NCI-H345 (cell line): ENCODE measurements at places on chromosomes 6 and 20.

- DNase-seq, result no peak
These were observed 51.6 kb upstream of the SNAP25 start for GRCh38 chr20:10167040-10167439.

- no peak for DNase-seq
These were observed 48.3 kb downstream of the ATXN1 start for GRCh38 chr6:16712931-16713484.

- DNase-seq, result no peak
These were observed 87.7 kb downstream of the HIVEP1 start for GRCh38 chr6:12099623-12100338.

GRCh38 chr6:149565527-149566409, at the start of gene GINM1:
Gene GINM1, plus strand, starts transcription at chr6:149566375. Its CDS starts 40 bp downstream, at chr6:149566415.
- peak; percentile 96 for DNase-seq

- no peak for DNase-seq
These were observed 51.6 kb downstream of the EYA2 start for GRCh38 chr20:46946181-46946624.

DNA sequence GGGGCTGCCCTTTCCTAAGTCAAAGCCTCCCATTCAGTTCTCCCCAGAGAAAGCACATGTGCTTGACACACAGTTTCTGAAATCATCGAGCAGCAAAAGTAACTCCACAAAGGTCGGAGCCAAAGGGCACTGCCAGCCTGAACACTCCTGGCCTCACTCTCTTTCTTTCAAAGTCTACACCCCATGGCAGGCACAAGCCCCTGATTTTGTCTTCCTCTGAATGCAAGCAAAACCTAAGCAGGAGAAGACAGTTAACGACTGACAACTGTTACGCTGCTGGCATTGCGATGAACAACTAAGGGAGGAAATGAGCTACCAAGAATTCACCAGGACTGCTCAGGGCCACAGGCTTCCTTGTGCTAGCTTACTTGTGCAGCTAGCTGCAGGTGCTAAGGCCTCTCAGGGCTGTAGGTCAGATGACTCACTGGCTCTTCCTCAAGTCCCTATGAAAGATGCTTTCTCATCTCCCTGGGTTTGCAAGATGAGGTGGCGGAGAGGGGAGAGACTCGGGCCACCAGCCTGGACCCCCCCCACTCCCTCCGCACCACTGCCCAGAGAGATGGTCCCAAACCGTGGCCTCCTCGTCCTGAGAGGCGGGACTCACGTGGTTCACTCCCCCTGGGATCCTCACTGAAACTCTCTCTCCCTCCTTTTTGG, 208.2 kb downstream of the DLL1 start:
- DNase-seq, result no peak

DNA sequence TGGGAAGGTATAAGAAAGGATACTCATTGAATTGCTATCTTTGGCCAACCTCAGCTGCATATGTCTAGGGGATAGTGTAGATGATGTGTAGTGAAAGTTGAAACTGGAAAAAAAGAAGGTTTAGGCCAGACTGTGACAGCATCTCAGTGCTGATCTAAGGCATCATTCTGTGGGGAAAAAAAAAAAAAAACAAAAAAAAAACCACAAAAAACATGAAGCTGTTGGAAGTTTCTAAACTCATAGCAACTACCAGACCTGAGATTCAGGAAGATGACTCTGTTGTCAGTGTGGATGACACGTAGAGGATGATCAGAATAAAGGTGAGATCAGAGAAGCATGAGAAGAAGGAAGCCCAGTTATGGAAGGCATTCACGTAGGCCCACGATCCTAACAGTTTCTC, 100.8 kb upstream of the CNKSR3 start:
- DNase-seq, result no peak

GRCh38 chr6:14280006-14280510, 162.5 kb downstream of the CD83 start:
- DNase-seq, result no peak

DNA sequence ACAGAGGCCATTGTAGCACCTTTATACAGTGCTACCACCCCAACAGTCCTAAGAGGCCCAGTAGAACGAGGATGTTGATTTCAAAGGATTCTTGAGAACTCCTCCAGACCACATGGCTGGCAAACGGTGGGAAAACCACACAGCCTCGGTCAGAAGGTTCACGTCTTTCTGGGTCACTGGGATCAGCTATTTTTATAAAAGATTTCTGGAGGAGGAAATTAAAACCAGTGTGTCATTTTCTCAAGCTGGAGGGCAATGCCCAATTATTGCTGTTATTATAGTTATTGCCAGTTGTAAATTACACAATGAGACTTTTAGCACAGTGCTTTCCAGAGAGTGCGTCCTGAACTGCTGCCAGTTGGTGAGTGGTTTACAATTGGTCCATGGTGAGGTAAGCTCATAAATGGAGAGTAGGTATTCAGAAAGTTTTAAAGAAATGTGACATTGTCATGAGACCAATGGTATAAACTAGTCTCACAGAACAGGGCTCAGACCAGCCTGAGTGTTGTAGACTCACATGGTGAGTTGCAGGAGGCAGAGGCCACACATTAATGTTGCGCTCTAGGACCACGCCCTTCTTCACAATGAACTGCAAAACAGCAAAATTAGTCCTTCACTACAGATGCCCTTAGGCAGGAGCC, 8.4 kb upstream of the PPP1R14C start:
- no peak for DNase-seq

DNA sequence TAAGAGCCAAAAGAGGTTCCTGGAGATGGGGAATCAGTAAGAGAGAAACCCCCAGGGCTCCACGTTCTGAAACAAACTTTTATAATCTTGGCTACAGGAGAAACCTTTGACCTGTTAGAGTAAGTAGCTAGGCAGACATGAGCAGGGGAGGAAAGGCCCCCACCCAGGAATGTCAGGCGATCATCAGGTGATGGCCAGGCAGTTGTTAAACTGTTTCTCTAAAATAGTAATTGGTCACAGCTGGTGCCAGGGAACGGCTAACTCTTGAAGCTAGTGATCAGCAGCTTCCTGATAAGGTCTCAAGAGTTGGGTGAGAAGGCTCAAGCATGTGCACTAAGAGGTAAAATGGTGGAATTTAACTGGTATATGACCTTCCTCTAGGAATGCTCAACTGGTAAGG, 263.8 kb downstream of the HDGFL1 start:
- no peak for DNase-seq

DNA sequence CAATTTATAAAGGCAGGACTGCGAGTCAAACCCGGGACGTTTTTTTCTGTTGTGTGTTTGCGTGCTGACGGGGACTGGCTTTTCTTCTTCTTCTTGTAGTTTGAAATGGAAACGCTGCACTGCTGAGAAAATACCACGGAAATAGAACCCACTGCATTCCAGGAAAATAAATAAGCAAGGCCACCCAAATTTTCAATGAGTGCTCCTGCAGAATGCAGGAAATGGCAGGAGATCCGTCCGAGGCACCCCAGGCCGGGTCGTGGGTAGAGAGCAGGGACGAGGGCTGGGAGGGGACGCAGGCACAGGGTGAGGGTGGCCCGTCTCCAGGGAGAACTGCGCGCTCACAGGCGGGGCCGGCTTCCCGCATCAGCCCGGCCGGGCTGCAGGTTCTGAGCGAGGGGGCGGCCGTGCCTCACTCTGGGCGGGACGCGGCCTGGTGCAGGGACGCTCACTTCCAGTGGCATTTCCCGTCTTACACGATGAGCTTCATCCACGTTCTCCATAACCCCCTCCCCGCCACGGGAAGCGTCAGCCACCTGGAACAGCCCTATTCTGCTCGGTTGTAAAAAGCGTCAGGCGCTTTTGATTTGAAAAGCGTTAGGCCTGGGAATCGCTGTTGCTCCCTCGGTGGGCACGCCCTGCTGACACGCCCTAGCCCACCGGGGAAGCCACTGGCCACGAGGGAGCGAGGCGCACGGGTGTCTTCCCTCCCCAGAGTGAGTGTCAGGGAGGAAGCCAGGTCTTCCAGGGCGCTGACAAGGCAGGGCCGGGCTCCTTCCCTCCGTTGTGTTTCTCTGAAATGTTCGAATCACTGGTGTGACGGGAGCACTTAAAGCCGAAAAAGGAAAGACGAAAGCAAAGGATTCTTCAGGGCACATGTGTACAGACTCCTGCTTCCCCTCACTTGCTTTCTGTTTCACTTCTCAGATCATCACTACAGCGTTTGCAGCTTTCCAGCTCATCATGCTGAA, 17.9 kb upstream of the EXOC2 start:
- peak; percentile 14 for DNase-seq

- DNase-seq, result no peak
These were observed 61.4 kb upstream of the TNFAIP3 start for GRCh38 chr6:137805622-137806021.

- DNase-seq, result no peak
These were observed 48.6 kb upstream of the SLC16A10 start for GRCh38 chr6:111038534-111039252.

DNA sequence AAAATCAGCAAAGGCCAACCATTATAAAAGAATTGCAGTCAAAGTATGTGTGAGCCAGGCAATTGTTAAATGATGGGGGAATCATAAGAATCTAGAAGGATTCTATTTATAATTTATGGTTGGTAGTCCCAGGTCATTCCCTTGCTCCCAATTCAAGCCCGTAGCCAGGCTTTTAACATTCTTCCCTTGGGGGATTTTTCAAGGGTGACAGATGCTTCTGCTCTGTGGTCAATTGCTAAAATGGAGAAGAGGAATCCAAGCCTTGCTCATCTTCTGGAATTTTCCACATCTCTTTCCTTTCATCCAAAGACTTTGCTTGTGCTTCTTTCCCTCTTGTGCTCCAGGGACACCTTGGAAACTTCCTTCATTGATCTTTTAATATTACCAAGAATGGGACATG, 18.0 kb upstream of the BCAS1 start:
- no peak for DNase-seq

DNA sequence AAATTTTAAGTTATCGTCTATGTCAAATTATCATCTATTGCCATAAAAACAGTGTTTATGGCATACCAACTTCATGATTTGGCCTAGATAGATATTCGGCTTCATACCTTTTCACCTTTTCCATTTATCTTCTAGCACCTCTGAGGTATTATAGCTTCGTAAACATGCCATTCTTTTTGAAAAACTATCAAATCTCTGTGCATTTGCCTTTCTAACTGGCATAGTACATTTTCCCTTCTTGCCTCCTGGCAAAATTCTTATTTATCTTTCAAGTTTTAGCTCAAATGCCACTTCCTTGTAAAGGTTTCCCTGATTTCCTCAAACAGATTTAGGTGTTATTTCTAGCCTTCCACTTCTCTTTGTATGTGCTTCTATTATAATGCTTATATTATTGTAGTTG, 7.0 kb upstream of the REV3L start:
- no peak for DNase-seq

GRCh38 chr20:47249913-47250312, 106.6 kb downstream of the ZMYND8 start:
- no peak for DNase-seq

DNA sequence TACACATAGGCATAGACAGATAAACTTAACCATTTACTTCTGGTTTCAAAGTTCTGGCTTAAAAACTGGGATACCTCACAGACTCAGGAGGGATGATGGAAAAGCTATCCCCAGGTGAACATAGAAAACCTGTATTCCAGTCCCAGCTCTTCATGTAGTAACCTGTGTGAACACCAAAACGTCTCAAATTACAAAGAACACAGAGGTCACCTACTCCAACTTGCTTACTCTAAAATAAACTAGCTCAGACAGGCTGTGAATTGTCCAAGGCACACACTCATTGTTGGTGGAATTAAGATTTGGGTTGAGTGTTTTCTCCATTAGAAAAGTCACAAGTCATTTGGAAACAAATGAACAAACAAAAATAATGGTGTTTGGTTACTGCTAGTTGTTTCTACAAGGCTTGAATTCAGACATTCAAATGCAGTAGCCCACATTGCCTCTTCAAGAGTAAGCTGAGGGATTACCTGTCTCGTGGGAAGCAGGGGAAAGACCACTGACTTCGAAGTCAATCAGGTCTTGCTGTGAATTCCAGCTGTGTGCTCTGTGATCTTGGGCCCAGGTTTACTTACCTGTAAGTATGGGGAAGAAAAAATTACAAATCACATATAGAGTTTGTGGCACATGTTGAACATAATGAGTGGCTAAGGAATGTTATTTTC, 48.2 kb upstream of the LRRC1 start:
- peak; percentile 72 for DNase-seq

DNA sequence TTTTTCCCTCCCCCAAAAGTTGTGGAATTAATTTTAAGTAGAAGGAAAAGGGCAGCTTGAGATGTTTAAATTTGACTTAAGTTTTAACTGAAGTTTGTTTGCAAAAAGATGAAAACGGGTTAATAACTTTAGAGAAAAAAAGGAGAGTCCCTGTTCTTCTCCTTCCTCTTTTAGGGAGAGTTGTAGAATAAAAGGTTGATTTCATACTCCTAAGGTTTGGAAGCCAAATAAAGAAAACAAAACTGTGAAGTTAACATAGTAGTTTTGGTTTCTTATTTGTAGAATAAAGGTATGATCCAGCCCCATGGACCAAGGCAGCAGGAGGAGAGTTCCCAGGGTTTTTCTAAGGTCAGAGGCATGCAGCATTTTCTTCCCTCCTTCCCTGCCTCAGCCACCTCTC, 33.4 kb downstream of the FOXO3 start:
- no peak for DNase-seq
